Skeletal muscle cell (primary cell): ENCODE measurements at places on chromosomes 1 and 21.

DNA sequence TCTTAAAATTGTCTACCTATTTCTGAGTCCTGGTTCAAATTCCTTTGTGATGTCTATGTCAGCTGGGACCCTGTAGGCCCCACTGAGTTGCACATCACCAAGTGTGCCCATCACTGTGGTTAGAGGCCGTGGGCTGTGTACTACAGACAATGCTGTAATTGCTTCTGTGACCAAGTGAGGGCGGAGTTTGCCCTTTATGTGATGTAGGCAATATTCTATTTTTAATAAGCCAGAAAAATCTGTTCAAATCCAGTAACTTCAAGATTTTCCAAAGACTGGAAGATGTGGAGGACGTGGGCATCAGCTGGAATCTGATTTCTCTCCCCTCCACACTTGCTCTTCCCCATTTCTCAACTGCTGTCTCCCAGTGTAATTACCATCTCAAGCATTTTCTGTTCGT, 215.4 kb downstream of the PBX1 start:
- DNase-seq, result no peak

GRCh38 chr1:43199093-43199726, 27.1 kb downstream of the CFAP57 start:
- no peak for DNase-seq

DNA sequence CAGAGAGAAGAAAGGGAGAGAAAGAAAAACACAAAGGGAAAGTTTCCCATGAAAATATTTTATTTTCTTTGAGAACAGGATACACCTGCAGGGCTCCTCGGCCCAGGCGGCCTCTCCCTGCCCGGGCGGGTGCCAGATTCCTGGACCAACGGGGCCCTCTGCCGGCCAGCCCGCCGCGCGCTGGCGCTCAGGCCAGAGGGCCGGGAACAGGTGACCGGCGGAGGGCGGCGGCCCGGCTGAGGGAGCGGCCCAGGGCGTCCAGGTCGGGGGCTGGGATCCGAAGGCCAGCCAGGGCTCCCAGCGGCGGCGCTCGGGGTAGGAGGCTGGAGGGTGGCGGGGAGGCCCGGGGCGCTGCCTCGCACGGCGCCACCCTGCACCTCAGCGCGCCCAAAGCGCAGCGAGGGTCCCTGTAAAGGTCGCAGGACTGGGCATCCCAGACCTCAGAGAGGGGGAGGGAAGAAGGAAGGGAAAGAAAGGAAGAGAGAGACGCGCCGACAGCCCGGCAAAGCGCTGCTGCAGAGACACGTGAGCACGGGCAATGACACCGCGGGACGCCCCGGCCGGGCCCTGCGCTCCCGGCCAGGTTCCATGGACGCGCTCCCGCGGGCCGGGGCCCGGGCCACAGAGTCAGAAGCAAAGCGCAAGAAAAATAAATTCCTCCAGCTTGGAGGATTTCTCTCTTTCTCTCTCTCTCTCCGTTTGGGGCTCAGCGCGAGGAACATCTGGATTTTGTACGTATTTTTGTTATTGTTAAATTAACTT, 927 bp downstream of the WNT9A start:
- peak; percentile 9 for DNase-seq

DNA sequence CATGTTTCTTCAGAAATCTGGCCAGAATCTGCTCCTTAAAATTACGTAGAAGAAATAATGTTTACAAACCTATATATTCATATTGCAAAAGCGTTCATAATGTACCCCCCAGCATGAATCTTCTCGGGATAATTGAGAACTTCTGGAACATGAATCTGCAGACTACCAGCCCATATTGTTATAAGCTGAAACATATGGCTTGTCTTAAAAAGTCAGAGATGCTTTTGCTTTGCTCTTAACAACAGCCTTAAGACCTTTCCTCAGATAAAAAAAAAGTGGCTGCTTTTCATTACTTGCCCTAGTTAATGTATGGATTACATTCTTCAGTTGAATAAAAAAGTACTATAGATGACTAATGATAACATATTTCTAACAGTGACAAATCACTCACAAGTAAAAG, 15.0 kb upstream of the ZZZ3 start:
- DNase-seq, result no peak

DNA sequence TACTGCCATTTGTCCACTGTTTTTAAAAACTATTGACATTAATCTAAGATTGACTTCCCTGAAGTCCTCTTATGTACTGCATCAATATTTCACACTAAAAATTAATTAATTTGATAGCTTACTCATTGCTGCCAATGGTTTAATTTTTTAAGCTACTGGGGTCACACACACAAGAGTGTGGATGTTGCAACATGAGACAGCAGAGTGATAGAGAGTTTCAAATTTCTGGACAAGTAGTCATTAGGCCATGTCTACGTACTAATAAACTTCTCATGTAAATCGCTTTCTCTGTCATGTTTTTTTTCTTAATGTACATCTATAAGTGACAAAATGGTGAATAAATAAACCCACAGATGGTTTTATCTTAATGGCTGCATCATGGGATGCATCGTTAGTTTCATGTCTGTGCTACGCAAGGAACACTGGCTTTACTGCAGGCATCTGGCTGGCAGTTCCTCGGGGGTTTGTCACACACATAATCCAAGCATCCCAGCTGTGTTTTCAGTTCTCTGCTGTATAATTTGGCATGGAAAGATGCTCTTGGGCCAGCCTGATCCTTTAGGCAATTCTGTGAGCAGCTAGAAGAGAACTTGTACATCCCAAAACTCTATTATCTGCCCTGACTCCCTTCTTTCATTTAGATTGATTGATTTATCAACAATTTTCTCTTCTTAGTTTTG, 16.4 kb upstream of the CHODL start:
- no peak for DNase-seq
